ENCODE measurements at places on chromosomes 4 and X. TPM values are rescaled to one million over a fixed set of nuclear protein-coding genes. Genes with fewer than 3 reads are reported as not detected.

DNA sequence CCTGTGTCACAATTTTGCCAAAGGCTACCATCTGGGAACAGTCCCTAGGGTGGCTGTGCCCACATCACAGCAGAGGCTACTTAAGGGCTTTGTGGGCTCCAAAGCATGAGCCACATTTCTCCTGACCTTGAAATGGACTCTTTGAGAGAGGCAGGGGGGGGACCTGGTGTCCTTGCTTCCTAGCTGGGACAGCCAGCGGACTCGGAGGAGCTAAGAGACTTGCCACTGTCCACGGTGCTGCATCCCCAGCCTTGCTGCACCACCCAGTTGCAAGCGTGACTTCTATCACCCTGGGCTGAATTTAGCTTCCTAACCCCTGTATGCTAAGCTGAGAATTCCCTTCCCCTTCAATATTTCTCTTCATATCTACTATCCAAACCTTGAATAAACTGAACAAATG lies 99.0 kb downstream of the PHKA2 start:
- no peak overlapping the region for H3K27ac ChIP-seq
- DNase-seq, result no peak
- H3K4me3 ChIP-seq, result no peak overlapping the region
- no peaks in the 10 kb centered on the region for H3K36me3 ChIP-seq
- peaks cover under 1% of the 10 kb centered on the region for H3K27me3 ChIP-seq

Gene KLHL8
- 10.1 TPM for total RNA-seq

GRCh38 chrX:74450803-74451449 lies 29.6 kb downstream of the SLC16A2 start:
- peak; percentile 92 for DNase-seq
- H3K27ac ChIP-seq, result peak overlapping the region; percentile 92
- no peaks in the 10 kb centered on the region for H3K36me3 ChIP-seq
- peaks cover 47% of the 10 kb centered on the region for H3K4me1 ChIP-seq

DNA sequence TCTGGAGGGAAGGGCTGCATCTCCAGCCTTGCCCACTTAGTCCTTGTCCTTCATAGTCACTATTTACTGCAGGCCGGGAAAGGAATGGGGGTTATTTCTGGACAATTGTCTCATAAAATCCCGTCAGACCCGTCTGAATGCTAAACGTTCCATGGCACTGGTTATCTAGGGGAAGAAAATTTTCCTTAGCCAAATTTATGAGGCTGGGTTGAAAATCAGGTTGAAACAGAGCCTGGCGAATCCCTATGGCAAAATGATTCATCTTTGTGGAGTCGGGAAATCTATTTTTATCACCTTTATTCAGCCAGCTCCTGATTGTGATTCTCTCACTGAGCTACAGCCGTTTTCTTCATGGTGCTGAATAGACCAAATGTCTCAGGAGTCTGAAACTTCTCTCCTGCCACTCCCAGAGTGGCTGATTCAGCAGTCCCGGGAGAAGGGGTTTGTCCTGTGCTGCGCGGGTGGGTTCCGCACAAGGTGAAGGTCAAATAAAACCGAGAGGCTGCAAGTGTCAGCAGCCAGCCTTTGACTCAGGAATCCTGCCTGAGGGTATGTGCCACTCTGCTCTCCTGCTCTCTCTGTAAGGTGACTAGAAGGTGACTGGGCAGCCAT lies 1.0 kb downstream of the LIMCH1 start:
- DNase-seq, result no peak
- peaks cover 3% of the 10 kb centered on the region for H3K27me3 ChIP-seq
- peaks cover 95% of the 10 kb centered on the region for H3K4me1 ChIP-seq
- H3K4me3 ChIP-seq, result peak overlapping the region; percentile 85
- H3K27ac ChIP-seq, result peak overlapping the region; percentile 71
- no peaks in the 10 kb centered on the region for H3K36me3 ChIP-seq

GRCh38 chrX:97597954-97598353 lies 714.2 kb downstream of the RPA4 start:
- DNase-seq, result no peak
- no peak overlapping the region for H3K27ac ChIP-seq
- no peaks in the 10 kb centered on the region for H3K4me1 ChIP-seq
- no peak overlapping the region for H3K4me3 ChIP-seq

- no peak for DNase-seq
- H3K27me3 ChIP-seq, result no peaks in the 10 kb centered on the region
- H3K4me3 ChIP-seq, result no peak overlapping the region
- no peak overlapping the region for H3K27ac ChIP-seq
Measured at GRCh38 chrX:149961572-149961971, 23.3 kb upstream of the EOLA2 start.

- DNase-seq, result no peak
- H3K4me3 ChIP-seq, result no peak within 1 kb of the TSS
- no peak within 1 kb of the TSS for H3K27ac ChIP-seq
Measured at GRCh38 chrX:55220119-55220794, at the start of gene PAGE5. Gene PAGE5 (plus strand): TSS chrX:55220346. CDS start chrX:55221383, 1,037 bp downstream.

DNA sequence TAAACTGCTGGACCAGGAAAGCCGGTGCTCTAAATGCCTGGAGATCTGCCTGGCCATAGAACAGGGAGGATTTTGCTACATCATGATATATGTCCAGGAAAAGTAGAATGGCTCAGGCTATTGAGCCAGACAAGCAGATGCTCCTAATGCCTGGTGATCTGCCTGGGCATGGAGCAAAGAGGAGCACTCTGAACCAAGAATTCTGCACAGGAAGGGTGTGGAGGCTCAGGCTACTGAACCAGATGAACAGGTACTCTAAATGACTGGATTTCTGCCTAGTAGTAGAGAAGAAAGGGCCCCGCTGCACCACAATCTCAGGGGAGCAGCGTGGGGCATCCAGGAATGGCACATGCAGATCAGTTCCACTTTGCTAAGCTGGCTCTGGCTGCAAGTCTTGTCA lies 607.9 kb downstream of the ANKRD50 start:
- no peaks in the 10 kb centered on the region for H3K27me3 ChIP-seq

GRCh38 chr4:3225071-3225850 lies 23.7 kb upstream of the MSANTD1 start:
- H3K4me3 ChIP-seq, result no peak overlapping the region
- H3K36me3 ChIP-seq, result peaks cover 30% of the 10 kb centered on the region
- no peak overlapping the region for H3K27ac ChIP-seq
- DNase-seq, result no peak
- H3K27me3 ChIP-seq, result peaks cover 1% of the 10 kb centered on the region

DNA sequence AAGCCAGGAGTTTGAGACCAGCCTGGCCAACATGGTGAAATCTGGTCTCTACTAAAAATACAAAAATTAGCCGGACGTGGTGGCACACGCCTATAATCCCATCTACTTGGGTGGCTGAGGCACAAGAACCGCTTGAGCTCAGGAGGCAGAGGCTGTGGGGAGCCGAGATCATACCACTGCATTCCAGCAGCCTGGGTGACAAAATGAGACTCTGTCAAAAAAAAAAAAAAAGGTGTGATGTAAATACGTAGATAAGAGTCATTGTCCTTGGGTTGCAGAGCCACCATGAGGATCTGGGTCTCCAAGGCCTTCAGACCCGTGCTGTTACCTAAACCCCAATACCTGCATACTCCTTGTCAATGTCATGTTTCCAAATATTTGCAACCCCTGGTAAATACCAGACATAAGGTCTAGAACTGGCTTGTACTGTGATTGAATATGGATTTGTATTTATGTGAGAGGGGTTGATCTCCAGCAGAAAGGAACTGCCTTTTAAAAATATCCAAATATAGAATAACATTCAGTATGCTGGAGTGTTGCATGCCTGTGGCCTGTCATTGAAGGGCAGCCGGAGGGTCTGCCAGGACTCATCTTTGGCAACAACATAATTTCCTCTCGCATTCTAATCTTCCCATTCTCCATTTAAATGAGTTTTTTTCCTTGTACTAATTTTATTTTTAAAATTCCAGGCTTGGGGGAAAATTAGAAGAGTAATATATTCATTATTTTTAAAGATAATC lies 40.4 kb downstream of the ATXN3L start:
- no peak overlapping the region for H3K27ac ChIP-seq
- DNase-seq, result no peak
- H3K4me3 ChIP-seq, result no peak overlapping the region
- peaks cover 5% of the 10 kb centered on the region for H3K36me3 ChIP-seq
- H3K4me1 ChIP-seq, result peaks cover 25% of the 10 kb centered on the region

Gene TBX22
- total RNA-seq, result not detected

DNA sequence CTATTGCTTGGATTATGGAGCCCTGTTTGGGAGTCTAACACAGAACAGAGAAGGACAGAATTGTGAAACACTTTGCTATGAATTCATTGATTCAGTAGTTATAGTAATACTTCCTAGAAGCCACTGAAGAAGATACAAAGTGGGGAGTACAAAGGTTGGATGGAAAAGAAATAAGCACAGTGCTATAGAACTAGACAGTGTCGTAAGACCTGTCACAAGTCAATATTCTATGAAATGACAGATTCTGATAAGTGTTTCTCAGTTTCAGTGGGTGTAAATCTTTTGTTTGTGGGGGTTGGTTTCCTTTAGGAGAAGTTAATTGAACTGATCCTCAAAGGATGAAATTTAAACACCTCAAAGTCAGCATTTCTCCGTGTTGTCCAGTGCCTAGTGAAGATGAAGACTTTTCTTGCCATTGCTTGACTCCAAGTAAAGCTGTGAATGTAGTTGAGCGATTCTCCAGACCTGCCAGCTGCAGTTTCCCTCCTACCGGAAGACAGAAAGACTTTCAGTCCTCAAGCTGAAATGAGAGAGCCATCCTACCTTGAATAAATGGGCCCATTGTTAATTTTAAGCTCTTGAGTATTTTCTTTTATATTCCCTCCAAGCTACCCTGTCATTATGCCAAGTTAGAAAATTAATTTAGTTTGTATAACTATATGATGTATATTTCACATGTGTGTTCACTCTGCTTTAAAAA lies 7.9 kb downstream of the PDLIM5 start:
- H3K27ac ChIP-seq, result peak overlapping the region; percentile 51
- peaks cover 62% of the 10 kb centered on the region for H3K36me3 ChIP-seq
- H3K4me1 ChIP-seq, result peaks cover 94% of the 10 kb centered on the region
- no peak for DNase-seq

Gene UGT2B10
- not detected for total RNA-seq

- DNase-seq, result no peak
- H3K4me1 ChIP-seq, result no peaks in the 10 kb centered on the region
- no peak overlapping the region for H3K4me3 ChIP-seq
- no peaks in the 10 kb centered on the region for H3K27me3 ChIP-seq
- no peaks in the 10 kb centered on the region for H3K36me3 ChIP-seq
- H3K27ac ChIP-seq, result no peak overlapping the region
Measured at GRCh38 chr4:63348735-63349673, 1060.2 kb downstream of the TECRL start.

DNA sequence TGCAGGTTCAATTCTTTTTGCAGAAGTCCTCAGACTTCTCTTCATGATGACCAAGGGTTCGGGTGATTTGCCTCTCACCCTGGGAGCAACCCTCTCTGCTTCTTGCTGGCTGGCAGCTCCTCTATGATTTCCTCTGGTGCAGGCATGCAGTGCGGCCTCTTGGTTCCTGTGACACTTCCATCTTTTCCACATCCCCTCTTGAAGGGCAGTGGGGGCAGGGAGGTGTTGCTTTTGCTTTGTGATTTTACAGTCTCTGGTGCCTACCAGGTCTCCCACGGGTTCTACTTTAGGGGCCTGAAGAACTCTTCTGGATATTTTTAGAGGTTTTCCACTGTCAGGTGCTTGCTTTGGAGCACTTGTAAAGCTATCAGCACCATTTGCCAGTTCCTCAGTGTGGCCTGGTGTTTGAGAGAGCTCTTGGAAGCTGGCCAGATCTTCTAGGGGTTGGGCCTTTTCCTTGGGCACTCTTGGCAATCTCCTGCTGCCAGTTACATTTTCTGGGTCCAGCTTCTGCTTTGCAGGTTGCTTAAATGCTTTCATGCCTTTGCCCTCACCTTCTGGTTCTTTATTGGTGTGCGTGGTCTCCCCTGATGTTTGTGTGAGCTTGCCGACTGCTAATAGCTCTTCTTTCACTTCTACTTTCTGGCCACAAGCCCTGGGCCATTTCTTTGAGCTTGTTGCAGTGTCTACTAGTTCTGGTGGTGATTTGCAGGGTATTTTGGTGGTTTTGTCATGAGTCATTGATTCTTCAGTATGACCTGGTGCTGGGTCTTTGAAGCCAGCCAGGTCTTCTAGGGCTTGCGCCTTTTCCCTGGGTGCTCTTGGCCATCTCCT lies 11.5 kb upstream of the CHST7 start:
- H3K36me3 ChIP-seq, result peaks cover 4% of the 10 kb centered on the region
- no peak overlapping the region for H3K27ac ChIP-seq
- no peak for DNase-seq
- peaks cover 15% of the 10 kb centered on the region for H3K4me1 ChIP-seq

Gene PROM1
- not detected for total RNA-seq

DNA sequence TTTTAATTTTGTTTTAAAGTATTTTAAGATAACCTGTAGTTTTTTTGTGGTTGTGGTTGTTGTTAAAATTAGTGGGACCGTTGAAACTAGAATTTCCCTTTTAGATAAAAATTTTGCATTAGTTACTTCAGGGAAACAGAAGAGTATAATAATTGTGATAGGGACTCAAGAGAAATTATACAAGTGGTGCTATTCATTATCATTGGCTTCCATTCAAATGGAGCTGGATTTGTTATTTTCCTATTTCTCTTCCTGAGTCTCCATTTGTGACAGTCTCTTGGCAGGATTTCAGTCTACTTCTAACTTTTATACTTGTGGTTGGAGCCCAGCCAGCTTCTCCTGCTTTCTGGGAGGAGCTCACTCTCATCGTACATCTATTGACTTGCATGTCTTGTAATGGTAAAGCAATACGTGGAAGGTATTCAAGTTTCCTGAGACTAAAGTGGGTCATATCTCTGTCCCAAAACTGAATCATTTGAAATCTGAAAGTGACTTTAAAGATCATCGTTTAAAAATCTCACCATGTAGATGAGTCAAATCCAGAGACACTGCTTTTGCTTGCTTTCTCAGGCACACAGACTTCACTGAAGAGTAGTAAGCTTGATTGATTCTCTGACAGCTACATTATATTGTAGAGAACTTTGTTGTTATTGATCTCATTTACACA lies 155.8 kb downstream of the RPA4 start:
- H3K27ac ChIP-seq, result no peak overlapping the region
- H3K27me3 ChIP-seq, result no peaks in the 10 kb centered on the region
- DNase-seq, result no peak
- H3K4me1 ChIP-seq, result no peaks in the 10 kb centered on the region

DNA sequence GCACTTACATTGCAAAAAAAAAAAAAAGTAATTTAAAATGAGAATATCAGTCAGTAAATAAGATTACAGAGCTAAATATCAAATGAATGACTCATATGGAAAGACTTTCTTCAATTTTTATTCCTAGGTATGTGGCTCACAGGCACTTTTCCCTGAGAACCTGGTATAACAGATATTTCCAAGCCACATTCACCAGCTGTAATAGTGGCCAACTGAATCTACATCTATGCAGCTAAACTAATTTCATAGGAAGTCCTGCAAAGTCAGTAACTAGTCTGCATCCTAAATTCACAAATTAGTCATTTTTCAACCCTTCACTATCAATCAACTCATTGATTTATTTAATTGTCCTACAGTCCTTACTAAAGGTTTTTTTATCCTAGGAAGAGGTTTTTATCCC lies 5.6 kb downstream of the PDE5A start:
- no peak overlapping the region for H3K4me3 ChIP-seq
- H3K4me1 ChIP-seq, result peaks cover 56% of the 10 kb centered on the region
- H3K36me3 ChIP-seq, result no peaks in the 10 kb centered on the region

GRCh38 chr4:25174674-25175073 lies 14.4 kb upstream of the SEPSECS start:
- peaks cover 50% of the 10 kb centered on the region for H3K36me3 ChIP-seq
- H3K4me3 ChIP-seq, result peak overlapping the region; percentile 30
- H3K4me1 ChIP-seq, result peaks cover 92% of the 10 kb centered on the region
- DNase-seq, result peak; percentile 72

All from HFFc6 (cell line).